Activated naive CD4-positive, alpha-beta T cell treated with anti-CD3 and anti-CD28 coated beads, Interleukin-2, amount 50 U/mL, for 16 hours (primary cell): ENCODE measurements at places on chromosomes 7 and 10.
A peak's percentile ranks its signal among the peaks of the same experiment; 100 is the strongest.

DNA sequence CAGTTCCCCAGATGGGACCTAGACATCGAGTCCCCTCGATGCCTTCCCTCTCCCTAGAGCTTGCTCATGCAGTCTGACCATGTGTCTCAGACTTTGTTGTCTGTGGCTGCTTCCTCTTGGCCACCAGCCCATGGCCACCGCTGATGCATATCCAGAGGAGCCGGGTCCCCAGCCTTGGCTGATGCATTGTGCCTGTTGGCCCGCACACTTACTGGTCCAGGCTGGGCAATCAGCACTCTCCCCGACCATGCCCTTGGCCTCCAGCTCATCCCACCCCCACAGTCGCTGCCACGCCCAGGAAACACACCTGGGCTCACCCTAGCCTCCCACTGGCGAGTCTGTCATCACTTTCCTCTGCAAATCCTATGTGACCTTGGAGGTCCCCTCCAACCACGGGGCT is 10.1 kb downstream of the NPC1L1 start:
- no peak for DNase-seq

DNA sequence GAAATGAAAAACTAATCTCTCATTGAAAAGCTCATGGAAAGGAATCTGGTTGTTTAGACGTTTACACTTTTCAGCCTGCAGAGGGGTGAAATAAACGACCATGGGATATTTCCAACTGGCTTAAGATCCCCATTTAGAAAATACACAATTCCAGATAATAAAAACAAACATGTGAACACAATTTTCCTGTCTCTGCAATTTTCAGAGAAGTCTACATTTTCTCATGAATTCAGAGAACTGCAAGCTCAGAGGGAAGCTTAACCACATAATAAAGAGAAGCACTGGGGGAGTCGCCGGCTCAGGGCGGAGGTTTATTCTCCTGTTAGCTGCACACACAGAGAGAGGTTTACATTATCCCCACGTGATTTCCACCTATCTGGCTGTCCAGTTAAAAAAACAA is 215.2 kb downstream of the FANK1 start:
- no peak for DNase-seq

DNA sequence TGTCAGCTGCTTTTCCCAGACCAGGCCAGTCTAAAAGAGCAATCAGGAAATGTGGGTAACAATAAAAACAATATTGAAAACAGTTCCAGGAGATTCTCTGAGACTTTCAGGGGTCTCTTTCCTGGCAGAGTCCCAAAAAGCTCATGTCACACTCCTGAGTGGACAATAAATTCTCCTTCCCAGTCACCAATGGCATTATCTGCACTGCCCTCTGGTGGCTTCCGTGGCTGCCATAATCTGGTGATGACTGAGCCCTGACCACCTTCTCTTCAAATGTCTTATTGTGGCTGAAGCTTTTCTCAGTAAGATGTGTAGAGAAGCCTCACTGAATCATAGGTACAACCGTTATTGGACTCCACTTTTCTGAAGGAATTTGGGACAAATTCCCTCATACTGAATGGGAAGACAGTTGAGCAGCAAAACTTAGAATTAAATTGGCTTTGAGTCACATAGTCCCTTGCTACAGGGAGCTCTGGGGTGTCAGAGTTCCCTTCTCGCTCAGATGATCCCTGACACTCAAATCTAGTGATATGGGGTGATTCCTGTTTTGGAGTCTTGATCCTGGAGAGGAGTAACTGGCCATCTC is 24.4 kb upstream of the ASAH2 start:
- peak; percentile 15 for DNase-seq

DNA sequence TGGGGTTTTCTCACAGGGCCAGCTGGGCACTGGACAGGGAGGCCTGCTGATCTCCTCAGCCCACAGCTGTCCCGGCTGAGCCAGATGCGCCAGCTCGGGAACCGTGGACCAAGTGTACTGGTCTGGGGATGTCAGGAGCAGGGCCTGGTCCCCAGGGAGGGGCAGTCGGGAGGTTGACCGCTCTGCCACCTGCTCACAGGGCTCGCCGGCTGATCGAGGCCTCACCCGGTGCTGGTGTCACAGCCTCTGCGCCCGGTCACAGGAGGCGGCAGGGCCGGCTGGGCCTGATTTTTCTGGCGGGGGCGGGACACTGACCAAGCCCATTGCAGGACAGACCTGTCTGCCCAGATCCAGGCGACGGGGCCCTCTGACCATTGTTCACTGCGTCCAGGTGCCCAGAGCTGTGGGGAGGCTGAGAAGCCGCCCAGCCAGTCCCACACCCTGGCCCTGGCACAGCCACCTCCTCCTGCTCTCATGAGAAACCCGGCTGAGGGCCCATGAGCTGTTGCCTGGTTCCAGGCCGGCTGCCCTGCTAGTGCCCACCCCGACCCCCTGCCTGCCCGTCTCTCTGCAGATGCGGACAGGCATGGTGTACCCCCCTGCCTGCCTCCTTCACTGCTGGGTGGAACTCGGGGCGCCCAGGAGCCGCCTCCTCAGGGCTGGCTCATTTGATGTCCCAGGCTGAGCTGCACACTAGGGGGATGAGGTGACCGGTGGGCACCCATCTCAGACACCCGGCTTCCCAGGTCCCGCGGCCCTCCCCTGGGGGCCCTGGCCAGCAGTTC is 3.0 kb upstream of the TMEM184A start:
- no peak for DNase-seq

DNA sequence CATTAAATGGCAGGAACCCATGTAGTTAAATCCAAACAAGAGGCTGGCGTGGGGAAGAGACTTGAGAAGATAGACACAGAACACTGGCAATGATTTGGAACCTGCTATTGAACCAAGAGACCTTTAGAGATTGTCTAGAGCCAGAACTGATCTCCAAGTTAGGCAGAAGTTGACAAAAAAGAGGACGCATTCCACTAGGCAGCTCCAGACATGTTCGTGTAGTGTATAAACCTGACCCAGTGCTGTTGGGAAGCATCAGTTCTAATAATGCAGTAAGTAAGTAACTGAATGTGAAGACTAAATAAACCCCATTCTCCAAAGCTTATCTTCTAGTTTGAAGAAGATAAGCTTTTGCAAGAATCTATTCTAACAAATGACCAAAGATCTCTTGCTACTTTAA is 50.8 kb downstream of the AP3M1 start:
- no peak for DNase-seq

- DNase-seq: no peak
Measured at GRCh38 chr7:121083790-121084251, 95.3 kb downstream of the CPED1 start.

- DNase-seq: no peak
Measured at GRCh38 chr10:62924344-62924748, 108.2 kb upstream of the EGR2 start.

DNA sequence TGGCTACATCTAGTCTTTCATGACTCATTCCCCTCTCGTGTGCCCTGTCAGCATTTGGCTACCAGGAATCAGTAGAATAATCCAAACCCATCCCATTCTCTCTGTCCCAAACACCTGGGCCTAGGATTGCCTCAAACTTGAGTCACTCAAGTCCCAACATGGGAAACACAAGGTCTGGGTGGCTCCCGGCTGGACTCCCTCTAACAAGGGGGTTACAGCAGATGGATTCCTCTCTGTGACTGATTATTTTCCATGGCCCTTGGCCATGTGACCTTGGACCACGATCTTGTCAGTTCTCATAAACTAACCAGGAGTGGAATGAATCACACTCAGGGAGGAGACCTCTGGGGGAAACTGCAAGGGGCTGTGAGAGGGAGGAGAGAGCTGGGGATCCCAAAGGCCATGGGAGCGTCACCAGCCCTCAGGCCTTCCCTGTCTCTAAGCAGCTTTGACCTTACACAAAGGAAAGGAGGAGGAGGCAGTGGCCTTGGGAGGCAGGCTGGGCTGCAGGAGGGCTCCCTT is 533.1 kb downstream of the KCNMA1 start:
- DNase-seq: no peak
